ENCODE measurements at places on chromosomes 7 and 10.

DNA sequence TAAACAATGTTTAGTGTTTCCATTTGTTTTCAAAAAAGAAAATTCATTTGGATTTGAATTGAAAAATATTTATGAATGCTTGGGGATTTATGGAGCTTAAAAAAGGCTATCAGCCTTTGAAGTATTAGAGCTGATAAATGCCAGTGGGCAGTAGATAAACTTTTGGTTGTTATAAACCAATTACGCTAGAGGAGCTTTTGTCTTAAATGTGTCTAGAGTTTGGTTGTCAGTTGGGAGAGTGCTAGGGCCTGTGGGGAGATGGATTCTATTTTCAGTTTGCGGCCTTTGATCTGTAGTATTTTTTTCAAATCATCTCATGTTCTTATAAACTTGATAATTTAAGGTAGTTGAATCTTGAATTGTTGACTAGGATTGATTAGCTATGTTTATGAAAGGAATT, 104.0 kb downstream of the SND1 start:
- H3K27ac ChIP-seq: no peak overlapping the region
- no peak overlapping the region for H3K4me3 ChIP-seq
- H3K36me3 ChIP-seq: no peaks in the 10 kb centered on the region
- no peaks in the 10 kb centered on the region for H3K27me3 ChIP-seq

DNA sequence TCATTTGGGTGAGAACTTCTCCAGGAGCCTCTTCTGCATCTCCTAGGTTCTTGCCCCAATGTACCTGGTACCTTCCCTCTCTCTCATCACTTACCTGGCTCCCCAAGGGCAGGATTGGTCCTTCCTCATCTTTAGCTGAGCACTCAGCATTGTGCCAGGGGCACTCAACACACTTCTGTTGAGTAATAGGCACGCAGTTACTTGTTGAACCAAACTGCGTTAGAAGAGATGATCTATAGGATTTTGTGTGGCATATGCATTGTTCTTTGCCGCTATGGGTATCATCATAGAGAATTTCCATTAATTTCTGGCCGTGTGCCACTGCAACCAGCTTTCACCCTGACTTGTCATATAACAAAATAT, 16.4 kb downstream of the TBXAS1 start:
- no peak overlapping the region for H3K4me3 ChIP-seq
- no peaks in the 10 kb centered on the region for H3K36me3 ChIP-seq
- DNase-seq: no peak
- no peaks in the 10 kb centered on the region for H3K4me1 ChIP-seq
- H3K27me3 ChIP-seq: no peaks in the 10 kb centered on the region

DNA sequence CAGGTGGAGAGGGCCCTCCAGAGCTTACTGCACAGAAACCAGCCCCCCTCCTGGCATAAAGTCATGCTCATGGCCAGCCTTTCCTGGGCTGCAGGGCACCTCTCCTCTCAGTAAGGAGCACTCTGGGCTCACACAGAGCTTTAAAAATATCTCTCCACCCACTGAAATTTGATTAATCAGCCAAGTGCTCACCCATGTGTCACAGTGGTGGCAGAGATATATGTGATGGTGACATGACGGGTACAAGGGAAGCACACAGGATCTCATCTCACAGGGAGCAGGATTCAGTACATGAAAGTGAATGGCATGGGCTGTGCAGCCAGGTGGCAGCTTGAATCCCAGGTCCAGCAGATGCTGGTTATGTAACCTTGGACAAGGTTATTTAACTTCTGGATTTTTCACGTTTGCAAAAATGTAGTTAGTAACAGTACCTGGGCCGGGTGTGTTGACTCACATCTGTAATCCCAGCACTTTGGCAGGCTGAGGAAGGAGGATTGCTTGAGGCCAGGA, 144.8 kb downstream of the CALN1 start:
- DNase-seq: no peak
- no peaks in the 10 kb centered on the region for H3K4me1 ChIP-seq
- no peaks in the 10 kb centered on the region for H3K27me3 ChIP-seq
- H3K27ac ChIP-seq: no peak overlapping the region

DNA sequence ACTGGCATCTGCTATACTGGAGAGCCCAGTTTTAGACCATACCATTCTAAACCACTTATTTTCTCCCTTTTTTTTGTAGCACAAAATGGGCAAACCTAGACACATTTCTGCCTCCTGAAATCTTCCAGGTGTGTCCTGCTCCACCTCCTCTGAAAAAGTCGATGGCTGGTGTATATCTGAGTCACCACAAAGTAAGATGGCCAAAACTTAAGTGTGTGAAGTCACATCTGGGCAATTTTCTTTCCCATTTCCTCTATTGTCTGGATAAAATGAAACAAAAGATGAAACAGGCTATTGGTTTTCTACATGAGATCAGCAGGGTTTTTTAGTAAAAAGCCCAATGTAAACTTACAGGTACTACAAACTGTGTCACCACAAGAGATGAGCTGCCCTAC, 65.5 kb downstream of the OSBPL3 start:
- no peak overlapping the region for H3K4me3 ChIP-seq

DNA sequence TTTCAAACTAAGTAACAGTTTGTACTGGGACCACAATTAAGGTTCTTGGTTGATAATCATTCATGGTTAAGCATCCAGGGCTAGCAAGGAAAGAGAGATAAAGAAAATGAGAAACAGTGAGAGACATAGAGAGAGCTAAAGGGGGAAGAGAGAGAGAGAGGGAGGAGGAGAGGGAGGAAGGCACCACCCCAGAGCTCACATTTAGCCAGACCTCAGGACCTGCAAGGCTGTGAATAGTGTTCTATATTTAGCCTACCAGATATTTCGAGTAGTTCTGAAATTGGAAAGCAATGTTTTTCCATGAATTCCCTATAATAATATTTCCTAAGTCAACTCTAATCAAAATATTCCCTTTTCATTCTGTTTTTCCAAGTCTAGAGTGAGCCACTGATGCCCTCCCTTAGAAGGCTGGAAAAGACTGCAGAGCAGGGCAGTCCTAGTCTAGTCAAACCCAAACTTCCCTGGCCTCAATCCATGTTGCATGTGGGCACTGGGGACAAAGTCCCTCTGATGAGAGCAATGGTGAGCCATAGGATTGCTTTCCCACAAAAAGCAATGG, 119.4 kb upstream of the INHBA start:
- H3K4me3 ChIP-seq: no peak overlapping the region
- no peaks in the 10 kb centered on the region for H3K36me3 ChIP-seq
- H3K27ac ChIP-seq: no peak overlapping the region

Measured in Peyer's patch (tissue), 4 donors.